ENCODE measurements at places on chromosomes 12 and 14.

DNA sequence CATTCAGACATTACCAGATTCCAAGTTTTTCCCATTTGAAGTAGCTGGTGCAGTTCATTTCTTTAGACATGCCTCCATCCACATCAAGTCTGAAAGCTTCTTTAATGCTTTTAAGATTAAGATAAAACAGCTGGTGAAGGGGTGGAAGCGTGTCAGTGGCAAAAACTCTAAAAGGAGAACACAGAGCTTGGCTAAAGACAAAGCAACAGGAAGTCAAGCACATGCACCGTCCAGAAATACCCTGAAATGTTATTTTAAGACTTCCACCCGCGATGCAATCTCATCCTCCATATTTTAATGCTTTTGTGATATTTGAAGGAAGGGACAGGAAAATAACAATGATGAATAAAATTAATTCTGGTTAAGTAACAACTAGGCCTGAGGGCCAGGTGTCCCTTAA lies 31.8 kb downstream of the PPM1H start:
- no peak for DNase-seq

DNA sequence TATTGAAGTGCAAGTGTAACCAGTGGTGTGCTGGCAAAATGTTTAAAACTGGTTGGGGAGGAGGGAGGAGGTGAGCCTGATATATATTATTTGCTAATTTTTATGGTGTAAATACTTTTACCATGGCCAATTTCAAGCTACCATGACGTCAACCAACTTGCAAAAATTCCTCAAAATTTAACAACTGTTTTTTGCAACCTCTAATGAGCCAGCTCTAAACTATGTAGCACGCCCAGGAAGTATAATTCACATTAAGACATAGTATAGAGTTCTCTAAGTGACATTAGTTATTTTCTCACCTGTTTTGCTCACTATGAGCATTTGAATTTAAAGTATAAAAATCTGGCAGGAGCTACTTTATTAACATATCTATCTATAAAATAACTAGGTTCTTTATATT lies 41.4 kb downstream of the ATL1 start:
- DNase-seq: no peak

DNA sequence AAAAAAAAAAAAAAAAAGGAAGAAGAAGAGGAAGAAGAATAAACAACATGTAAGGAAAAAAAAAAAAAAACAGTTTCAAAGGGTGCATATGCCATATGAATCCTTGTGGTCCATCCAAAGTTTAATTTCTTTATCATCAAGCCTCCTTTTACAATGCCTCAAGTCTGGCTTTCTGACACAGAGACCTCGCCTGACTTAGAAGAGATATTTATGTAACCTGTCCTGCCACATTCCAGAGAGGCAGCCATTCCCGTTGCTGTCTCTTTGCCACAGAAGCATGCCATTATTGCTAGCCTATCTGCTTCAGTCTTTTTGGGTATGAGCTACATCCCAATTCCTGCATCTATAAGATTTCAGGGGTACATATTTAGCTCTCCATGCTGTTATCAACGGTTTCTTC lies 596.7 kb upstream of the ATP2B1 start:
- DNase-seq: no peak

DNA sequence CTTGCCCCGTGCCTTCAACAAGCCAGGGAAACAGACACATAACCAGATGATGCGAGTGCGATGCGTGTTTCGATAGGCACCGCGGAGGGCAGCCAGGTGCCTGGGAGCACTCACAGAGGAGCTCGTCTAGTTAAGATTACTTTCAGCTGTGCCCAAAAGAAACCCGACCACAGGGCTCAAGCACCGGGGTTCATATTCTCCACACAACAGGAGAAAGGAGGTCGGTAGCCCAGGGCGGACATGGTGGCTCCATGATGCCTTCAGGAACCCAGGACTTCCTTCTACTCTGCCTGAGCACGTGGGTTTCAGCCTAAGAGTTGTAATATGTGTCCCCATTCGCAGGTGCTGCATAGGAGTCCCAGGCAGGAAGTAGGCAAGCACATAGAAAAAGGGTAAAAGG lies 53.7 kb upstream of the DDX11 start:
- no peak for DNase-seq

DNA sequence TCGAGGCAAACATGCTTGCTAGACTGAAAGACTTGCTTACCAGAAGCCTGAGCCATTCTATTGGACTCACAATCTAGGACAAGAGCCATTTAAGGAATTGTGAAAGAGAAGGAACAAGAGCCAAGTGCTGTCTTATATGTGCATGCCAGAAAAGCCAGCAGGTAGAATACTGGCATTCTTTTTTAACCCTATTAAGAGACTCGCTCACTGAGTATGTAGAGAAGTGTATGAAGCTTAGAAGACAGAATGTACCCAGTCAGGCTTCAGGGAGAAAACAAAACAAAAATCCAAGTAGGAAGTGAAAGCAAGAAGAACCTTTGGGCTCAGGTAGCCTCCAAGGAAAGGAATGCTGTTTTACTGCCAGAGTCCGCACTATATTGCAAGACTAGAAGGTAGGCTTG lies 65.9 kb downstream of the DCAF5 start:
- peak; percentile 50 for DNase-seq

DNA sequence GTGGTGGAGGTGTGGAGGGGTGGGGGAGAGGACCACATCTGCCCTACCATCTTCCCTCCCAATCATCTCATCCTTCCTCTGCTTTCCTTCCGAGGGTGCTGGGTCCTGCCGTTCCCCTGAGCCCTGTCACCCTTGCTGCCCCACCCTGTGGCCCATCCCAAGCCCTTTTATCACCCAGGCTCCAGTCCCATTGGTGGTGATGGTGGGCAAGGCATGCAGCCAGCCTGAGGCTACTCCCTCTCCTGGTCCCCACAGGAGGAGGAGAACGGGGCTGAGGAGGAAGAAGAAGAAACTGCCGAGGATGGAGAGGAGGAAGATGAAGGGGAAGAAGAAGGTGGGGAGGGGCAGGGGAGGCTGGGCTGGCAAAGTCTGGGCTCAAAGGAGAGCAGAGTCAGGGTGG lies 2.7 kb upstream of the LAG3 start:
- no peak for DNase-seq

DNA sequence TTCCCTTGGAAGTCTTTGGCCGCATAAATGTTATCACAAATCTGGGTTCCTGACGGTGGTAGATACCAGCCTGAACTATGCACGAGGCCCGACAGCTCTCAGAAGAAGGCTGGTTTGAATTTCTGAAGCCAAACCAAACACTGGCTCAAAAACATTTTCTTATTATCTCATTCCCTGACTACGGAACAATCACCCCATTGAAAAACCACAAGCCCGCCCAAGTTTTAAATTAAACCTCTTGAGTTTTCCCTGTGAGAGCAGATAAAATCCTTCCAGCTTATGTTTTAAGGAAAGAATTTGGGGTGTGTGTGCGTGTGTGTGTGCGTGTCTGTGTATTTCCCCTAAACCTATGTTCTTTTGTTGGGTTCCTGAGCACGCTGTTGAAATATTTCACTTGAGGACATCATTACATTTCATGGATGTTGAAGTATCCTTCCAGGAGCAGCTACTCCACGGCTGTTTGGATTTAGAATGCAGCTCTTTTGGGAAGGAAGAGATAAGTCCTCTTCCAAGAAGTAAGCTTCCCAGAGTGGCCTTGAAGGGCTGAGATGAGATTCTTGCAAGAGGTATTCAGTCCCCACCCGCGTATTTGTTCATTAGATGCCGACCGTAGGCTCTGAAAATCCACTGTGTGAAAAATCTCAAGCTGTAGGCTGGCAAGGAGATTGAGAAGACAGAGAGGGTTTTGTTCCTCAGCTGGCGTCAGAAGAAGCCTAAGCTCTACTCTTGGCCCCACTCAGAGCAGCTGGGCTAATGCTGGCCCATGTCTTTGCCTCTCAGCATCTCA lies 131.0 kb upstream of the NCOR2 start:
- no peak for DNase-seq

DNA sequence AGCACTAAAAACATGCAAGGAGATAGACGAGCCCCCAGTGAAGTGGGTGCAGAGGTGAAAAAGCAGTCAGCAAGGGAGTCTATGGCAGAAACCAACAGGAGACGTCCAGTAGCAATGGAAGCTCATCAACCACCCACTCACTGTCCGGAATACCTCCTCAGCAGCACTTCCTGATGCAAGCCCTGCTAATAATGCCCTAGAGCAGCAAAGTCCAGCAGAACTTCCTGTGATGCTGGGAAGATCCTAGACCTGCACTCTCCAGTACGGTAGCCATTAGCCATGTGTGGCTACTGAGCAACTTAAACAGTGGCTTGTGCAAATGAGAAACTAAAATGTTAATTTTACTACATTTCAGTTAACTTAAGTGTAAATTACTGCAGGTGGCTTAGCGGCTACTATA lies 11.0 kb downstream of the SERPINA9 start:
- DNase-seq: no peak

DNA sequence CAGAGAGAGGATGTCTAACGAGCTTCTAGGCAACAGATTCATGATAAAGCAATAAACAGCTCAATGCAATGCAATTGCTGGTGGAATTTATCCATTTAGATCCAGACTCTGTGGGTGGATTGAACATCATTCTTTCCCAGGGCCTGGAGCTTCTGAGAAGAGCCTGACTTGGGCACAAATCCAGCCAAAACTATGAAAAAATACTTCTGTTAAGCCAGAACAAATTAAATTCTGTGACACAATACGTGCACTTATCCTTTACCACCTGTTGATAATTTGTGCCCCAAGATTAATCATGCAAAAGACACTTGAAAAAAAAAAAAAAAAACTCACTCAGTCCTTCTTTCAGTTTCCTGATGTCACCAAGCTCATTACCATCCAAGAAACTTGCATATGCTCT lies 446.0 kb upstream of the DCN start:
- no peak for DNase-seq

- DNase-seq: no peak
Observed at GRCh38 chr12:106030210-106031071, 108.3 kb downstream of the NUAK1 start.

- DNase-seq: no peak
Observed at GRCh38 chr12:42192686-42193085, 45.4 kb downstream of the YAF2 start.

DNA sequence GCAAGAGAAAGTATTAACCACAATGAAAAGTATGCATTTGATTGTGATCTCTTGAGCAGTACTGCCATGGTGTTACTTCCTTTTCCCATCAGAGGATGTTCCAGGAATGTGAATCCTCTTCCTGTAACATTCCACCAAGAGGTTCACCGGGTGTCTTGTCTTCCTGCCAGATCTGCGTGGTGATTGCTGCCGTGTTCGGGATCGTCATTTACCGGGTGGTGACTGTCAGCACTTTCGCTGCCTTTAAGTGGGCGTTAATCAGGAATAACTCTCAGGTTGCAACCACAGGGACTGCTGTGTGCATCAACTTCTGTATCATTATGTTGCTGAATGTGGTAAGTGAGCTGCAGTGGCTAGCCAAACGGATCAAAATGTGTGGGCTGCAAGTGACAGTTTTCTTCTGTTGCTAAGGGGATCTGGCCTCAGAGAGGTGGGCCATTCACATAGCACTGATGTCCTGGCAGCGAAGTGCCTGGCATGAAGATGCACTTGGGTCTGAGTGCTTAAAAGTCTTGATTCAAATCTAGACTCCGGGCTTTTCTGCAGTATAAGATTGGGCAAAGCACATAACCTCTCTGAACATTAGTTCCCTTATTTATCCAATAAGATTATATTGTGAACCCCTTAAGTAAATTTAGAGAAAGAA lies 123.4 kb downstream of the SLC5A8 start:
- no peak for DNase-seq

DNA sequence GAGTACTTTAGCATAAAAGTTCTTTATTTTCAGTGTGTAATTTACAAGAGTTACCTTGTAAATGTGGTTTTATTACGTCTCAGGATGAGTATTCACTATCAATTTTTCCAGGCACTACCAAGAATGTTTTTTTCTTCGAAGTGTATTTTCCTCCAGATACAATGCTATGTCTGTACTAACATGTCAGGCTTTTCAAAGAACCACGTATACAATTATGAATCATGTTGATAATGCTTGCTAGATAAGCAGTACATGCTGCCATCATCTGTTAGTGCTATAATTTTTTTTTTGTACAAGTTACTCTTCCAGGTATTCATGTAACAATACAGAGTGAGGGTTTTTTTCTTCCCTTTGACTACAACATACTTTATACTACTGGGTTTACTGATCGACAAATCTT lies 5.6 kb upstream of the KANSL2 start:
- DNase-seq: no peak

DNA sequence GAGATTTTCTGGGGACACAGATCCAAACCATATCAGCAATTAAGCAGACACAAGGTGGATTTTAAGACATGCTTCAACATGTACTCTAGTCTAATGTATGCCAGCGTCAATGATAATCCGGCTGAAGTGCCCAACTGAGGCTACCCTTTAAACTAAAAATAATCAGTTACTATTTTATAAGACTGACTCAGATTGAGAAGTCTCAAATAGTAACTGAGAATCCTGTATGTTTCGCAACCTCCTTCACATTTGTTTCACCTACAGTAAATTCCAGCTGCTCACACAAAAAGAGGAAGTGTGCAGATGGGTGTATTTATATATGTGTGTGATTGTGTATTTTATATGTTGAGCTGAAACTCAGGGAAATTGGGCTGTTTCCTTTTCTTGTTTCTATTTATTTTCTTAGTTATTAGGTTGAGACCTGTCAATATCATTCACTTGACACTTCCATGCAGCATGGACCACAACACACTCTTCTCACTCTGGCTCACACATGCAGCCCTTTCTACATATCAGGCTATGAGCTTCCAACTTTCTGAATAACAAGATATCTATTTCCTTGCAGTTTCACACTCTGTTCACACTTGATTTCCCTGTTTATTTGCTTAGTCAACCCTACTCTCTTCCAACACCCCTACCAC lies 1224.9 kb upstream of the TMEM132C start:
- no peak for DNase-seq

- DNase-seq: no peak
Observed at GRCh38 chr14:100076133-100076532, 10.9 kb downstream of the EVL start.

DNA sequence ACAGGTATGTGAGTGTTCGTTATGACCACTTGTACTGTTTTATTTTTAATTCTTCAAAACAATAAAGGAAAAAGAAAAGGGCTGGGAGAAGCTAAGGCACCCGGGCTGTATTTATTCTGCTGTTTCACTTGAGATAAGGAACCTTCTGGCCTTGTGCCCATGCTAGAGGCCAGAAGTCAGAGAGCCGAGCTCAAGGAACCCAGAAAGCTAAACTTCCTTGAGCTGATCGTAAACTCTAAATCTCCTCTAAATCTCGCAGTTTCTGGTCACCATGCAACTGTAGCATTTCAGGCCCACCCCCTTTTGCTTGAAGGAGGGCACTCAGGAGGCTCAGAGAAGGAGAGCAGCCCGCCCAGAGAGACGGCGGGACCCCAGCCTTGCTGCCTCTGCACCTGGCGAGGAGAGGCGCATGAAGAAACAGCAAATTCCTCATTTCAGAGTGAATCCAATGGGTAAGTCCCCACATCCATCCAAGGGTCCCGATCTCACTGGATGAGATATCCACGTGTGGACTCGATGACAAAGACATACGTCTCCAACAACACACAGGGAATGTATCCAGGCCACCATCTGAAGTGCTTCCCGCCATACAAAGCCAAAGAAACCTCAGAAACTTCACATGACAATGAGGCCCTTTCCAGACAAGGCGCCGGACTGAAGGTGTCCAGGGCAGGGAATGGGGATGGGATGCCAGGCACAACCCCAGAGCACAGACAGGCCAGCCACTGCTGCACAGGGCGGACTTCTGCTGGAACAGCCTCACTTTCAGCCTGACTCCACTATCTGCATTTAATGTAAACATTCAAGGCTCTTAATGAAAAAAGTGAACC lies 14.6 kb downstream of the CCDC88C start:
- no peak for DNase-seq

GRCh38 chr14:58484176-58484575 lies 56.7 kb downstream of the KIAA0586 start:
- DNase-seq: no peak

GRCh38 chr14:98136012-98136789 lies 1135.8 kb downstream of the BCL11B start:
- DNase-seq: no peak

GRCh38 chr12:2149091-2149490 lies 96.3 kb downstream of the CACNA1C start:
- DNase-seq: no peak

Measured in T47D (cell line).